Bladder microvascular endothelial cell (primary cell): ENCODE measurements at places on chromosomes 16 and 17. TPM values are rescaled to one million over a fixed set of nuclear protein-coding genes. Genes with fewer than 3 reads are reported as not detected.

The PDE6G gene
- 0.81 and 3.5 TPM in 2 replicates for total RNA-seq

The MYO15A gene
- under 0.01 and 0.44 TPM in 2 replicates for total RNA-seq

The EFNB3 gene
- total RNA-seq, result 0.16 and 0.57 TPM in 2 replicates

The ADAMTS18 gene
- 17.2 and 82.4 TPM in 2 replicates for total RNA-seq

The FNDC8 gene
- not detected in 2 replicates for total RNA-seq

The AURKB gene
- 23.2 and 37.6 TPM in 2 replicates for total RNA-seq

The DNAH3 gene
- not detected in 2 replicates for total RNA-seq

The ZFP3 gene
- 0.97 and 1.7 TPM in 2 replicates for total RNA-seq

The ANKS4B gene
- not detected in 2 replicates for total RNA-seq

The TBC1D28 gene
- total RNA-seq, result 0.19 TPM in 1 of 2 replicates, not detected in the other

The TBC1D3 gene
- not detected in 2 replicates for total RNA-seq

The TMEM100 gene
- 17.1 TPM in 1 of 2 replicates, not detected in the other for total RNA-seq

The ENPP7 gene
- total RNA-seq, result not detected in 2 replicates

The CMTM1 gene
- 1.1 and 2.9 TPM in 2 replicates for total RNA-seq

The NTN1 gene
- under 0.01 and 0.44 TPM in 2 replicates for total RNA-seq

The PYY gene
- total RNA-seq, result not detected in 2 replicates

The ABCA9 gene
- 2.4 and 3.4 TPM in 2 replicates for total RNA-seq
